ENCODE measurements at places on chromosomes 1 and 21.

- no peak for DNase-seq
Measured at GRCh38 chr1:44587796-44588460, 86.4 kb downstream of the TMEM53 start.

- DNase-seq = no peak
Measured at GRCh38 chr1:154476791-154477190, 25.2 kb upstream of the TDRD10 start.

GRCh38 chr1:119489201-119489600, 17.8 kb upstream of the HSD3B1 start:
- DNase-seq = no peak

GRCh38 chr1:118711356-118711755, 276.8 kb downstream of the TBX15 start:
- no peak for DNase-seq

DNA sequence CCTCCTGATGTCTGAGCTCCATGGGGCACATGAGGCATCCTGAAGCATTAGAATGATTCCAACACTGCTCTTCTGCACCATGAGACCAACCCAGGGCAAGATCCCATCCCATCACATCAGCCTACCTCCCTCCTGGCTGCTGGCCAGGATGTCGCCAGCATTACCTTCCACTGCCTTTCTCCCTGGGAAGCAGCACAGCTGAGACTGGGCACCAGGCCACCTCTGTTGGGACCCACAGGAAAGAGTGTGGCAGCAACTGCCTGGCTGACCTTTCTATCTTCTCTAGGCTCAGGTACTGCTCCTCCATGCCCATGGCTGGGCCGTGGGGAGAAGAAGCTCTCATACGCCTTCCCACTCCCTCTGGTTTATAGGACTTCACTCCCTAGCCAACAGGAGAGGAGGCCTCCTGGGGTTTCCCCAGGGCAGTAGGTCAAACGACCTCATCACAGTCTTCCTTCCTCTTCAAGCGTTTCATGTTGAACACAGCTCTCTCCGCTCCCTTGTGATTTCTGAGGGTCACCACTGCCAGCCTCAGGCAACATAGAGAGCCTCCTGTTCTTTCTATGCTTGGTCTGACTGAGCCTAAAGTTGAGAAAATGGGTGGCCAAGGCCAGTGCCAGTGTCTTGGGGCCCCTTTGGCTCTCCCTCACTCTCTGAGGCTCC, 11.1 kb upstream of the RASSF5 start:
- no peak for DNase-seq

DNA sequence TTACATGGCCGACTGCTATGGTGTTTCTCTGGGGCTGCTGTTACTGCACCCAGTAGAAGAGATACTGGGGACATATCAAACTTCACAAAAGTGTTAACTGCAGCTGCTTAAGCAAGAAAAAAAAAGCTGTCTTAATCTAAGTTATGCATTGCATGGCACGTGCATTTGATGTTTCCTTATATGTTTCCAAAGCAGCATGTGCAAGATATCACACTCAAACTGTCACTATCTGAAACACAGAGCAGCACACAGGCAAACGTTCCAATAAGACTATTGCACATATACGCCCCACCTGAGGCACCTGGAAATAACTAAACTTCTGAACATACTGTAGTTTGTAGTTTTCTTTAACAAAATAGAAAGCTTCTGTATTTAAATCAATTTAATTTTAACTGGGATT, 671.4 kb upstream of the ADGRL2 start:
- no peak for DNase-seq
